GM12865 (cell line): ENCODE measurements at places on chromosomes 7 and 10.
A peak's percentile ranks its signal among the peaks of the same experiment; 100 is the strongest.

DNA sequence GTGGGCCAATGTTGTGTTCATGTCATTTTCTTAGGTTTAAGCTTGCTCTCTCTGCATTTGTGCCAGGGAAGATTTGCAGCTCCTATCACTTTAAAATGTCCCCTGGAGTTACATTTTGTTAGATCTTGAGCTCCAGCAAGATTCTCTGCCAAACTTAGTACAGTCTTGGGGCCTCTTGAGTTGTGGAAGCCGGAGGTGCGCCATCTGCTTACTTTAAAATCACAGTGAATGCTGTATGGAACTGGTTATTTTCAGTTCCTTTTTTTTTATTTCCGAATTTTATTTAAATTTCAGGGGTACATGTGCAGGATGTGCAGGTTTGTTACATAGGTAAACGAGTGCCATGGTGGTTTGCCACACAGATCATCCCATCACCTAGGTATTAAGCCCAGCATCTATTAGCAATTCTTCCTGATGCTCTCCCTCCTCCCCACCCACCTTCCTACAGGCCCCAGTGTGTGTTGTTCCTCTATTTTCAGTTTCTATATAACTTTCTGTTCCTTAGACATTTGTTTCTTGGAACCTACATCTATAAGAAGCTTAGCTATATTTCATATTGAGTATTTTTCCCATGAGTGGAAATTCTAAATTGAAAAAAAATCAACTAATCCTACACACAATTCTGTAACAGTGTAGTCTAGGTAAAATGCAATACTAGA lies 114.4 kb upstream of the CREB5 start:
- DNase-seq, result peak; percentile 29

GRCh38 chr7:122256046-122256445 lies 48.5 kb downstream of the FEZF1 start:
- DNase-seq, result no peak

DNA sequence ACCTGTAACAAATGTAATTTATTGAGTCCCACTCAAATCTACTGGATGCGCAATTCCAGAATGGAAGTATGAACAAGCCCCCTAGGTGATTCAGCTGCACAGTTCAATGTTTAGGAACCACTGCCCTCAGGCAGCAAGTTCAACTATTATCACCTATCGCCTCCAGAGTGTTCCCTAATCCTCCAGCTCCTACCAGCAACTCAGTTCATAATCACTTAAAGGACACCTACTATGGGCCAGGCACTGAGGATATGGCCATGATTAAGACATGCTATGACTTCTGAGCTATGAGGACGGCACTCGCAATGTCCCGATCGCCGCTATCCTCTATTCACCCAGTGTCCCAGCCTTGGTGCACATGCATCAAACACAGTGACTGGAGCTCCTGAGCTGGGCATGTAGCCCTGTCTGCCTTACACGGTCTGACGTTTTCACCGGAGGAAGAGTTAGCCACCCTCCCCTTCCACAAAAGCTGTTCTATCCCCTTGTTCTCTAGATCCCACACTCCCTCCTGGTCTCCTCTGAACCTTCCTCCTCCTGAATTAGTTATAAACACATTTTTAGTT lies 22.3 kb downstream of the RHEB start:
- DNase-seq, result no peak

GRCh38 chr10:102261196-102261595 lies 15.9 kb downstream of the GBF1 start:
- no peak for DNase-seq

DNA sequence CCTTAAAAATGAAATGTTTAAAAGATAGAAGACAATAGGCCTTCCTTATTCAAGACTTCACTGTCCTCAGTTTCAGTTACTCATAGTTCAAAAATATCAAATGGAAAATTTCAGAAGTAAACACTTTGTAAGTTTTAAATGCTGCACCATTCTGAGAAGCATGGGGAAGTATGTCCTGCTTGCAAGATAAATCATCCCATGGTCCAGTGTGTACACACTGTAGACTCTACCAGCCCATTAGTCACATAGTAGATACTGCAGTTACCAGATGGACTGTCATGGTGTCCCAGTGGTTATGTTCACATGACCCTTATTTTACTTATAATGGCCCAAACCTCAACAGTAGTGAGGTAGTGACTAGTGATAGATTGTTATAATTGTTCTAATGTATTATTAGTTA lies 69.5 kb downstream of the PTPN12 start:
- DNase-seq, result no peak

- DNase-seq, result no peak
Measured at GRCh38 chr10:92761571-92761970, 71.8 kb downstream of the HHEX start.

DNA sequence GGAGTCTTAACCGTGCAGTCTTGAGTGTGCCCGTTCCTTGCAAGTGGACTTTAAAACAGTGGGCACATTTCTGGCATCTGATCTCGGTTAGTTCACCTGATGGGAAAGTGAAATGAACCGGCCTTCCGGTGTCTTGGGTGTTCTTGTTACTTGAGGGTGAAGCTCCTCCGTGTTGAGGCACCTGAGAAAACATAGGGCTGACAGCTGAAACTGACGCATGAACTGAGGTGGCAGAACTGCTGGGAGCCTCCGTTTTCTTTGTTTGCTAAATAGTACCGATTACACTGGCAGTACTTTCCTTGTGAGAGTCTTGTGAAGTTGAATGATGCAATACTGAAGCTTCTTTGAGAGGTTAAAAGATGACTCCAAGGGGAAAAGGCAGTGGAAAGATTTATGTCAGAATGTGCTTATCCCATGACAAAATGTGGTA lies 62.8 kb upstream of the SAMD8 start:
- DNase-seq, result no peak

- DNase-seq, result no peak
Measured at GRCh38 chr7:110827287-110827855, 263.6 kb upstream of the LRRN3 start.

- DNase-seq, result no peak
Measured at GRCh38 chr10:79335470-79336235, 11.6 kb upstream of the PPIF start.

GRCh38 chr10:109174526-109174925 lies 748.8 kb downstream of the XPNPEP1 start:
- DNase-seq, result no peak

- DNase-seq, result peak; percentile 60
Measured at GRCh38 chr10:124745673-124746072, 1.5 kb upstream of the FAM53B start.

DNA sequence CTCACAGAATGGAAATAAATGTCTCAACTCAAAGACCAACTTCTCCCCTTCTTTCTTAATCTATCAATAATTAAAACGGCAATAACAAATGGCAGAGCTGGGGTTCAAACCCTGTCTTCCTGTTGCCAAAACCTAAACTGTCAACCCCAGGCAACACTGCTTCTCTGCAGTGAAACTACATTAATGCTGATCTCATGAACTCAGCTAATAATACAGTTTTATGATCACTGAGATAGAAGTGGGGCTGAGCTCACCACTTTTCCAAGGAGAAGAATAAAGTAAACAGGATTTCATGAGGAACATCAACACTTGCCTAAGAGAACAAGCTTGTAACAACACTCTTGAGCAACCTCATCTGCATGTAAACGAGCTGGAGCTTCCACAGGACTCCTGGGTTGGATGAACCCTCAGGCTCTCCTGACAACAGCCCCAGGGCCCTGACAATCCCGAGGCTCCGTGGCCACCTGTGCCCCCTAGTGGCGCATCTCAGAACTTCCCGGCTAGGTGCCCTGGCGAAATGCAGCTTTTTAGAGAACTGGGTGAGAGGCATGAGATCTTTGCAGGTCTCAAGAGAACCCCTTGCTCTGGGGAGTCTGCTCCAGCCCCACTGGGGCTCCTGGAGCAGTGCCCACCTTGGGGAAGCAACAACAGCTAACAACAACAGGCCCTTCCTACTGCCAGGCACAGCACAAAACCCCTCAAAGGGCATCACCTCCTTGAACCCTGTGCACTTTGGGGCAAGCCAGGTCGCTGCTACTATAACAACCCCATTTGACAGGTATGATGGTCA lies 169.3 kb downstream of the SH3PXD2A start:
- peak; percentile 71 for DNase-seq

- no peak for DNase-seq
Measured at GRCh38 chr7:68309806-68310205, 1288.5 kb upstream of the AUTS2 start.

- no peak for DNase-seq
Measured at GRCh38 chr7:12573885-12574284, 3.4 kb downstream of the SCIN start.

DNA sequence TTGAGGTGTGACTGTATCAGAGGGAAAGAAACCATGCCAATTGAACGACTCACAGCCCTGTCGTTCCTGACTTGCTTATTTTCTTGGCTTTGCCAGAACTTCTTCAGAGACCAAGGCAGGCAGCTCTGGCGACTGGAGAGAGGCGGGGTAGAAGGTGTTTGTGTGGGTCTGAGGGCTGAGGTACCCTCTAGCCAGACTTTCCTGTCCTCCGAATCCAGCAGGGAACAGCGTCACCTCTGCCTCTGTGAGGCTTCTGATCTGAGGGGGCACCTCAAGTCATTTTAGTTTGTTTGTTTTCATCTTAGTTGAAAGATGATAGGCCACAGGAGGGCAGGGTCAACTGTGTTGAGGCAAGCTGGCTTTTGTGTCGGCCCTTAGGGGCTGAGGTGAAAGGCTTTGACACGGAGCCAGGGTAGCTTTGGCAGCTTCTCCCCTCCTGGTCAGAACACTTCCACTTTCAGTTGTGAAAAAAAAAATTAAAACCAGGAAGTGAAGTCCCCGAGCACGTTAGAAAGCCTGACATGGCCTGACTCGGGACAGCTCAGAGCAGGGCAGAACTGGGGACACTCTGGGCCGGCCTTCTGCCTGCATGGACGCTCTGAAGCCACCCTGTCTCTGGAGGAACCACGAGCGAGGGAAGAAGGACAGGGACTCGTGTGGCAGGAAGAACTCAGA lies 1.9 kb downstream of the ACSL5 start:
- peak; percentile 87 for DNase-seq

- DNase-seq, result no peak
Measured at GRCh38 chr7:4700577-4701235, 18.6 kb downstream of the FOXK1 start.

DNA sequence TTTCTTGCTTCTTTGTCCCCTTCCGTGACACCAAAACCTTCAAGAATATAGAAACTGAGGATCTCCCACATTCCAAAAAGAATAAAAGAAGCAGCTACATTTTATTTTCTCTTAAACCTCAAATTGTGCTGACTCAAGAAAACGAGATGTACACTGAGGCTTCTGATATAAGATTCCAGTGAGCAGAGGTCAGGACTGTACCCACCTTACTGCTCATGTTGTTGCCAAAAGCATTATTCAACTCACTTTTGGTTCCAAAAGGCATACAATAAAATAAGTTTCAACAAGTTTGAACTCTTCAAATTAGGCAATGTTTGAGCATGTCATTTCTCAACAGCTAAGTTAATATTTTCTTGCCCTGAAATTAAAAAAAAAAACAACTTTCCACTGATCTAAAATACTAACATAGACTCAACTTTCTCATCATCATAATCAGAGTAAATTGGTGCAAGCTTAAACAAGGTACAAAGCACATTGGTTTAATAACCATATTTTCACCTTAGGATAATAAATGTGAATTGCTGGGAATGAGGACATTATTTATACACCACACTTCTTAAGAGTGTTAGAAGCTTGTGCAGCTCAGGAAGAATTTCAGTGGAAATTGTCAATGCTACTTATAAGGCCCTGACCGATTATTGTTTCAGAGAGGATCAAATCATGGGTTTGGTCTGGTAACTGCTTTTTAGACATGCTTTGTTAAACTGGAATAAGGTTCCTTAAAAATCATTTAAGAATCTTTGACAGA lies 629.0 kb upstream of the IGFBP3 start:
- DNase-seq, result no peak

DNA sequence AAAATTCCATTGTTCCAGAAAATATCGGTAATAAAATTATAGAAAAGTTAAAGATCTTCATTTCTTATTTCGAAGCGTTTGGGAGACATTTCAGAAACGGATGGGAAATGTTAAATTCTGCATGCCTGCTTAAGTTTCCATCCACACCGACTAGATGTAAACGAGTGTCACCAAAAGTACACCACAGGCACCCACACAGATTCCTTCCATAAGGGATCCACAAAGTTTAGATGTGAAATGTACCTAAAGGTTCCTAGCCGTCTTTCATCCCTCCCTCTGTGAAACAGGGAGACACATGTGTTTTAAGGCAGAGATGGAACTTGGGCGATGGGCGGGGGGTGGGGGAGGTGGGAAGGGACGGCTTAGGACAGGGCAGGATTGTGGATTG lies 621 bp upstream of the CAV1 start:
- DNase-seq, result no peak

DNA sequence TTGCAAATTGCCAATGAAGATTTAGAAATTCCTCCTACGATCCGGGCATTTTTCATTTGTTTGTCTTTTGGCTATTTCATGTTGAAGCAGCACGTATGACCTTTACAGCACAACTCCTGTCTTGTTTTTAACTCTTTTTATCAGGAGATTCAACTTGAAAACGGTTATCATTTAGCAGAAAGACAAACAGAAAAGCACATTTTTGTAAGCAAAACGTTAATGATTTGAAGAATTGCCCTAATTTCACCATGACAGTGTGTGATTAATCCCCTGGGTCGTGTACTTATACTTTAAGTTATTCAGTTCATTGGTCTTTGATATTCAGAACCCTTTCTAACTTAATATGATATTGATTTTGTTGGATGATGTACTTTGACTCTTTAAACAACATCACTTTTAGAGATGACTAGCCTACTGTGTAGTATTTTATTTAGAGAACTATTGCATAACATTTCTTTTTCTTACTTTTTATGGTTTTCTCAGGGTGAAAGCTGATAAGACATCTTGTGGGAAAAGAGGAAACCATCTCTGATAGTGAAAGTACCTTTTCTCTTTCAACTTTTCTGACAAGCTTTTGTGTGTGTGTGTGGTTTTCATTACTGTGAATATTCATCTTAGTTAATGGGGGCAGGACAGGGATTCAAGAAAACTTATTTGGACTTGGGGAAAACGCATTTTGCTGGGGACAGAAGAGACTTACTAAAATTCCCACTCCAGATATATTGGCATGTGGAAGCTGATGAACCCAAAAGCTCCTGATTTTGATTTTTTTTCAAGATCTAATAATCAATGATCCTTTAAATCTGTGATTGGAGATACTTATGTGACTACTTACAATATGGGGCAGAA lies 8.1 kb downstream of the HHEX start:
- DNase-seq, result peak; percentile 36

DNA sequence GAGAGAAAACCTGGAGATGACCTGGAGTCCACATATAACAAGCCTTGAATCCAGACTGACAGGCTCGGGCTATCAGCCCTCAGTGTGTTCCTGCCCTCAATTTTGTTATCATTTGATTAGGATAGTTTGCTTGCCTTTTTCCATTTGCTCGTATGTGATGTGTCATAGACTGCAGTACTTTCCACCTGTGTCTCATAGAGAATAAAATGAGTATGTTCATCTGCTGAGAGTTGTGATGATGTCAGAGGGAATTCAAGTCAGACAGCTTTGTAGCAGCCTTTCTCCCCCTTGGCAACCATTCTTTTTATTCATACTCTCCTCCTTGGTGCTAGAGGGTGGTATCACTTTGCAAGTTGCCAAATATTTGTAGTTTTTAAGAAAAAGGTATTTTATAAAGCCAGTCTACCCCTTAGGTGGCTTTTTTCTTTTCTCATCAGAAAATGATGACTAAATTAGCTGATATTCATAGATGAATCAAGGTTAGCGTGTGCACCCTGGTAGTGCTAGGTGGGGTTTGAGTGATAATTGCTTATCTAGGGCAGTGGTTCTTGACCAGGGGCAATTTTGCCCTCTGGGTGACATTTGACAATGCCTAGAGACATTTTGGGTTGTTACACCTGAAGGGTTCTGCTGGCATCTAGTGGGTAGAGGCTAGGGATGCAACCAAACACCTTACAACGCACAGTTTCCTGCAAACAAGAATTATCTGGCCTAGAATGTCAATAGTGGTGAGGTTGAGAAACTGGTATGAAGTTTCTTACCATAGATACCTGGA lies 5.4 kb downstream of the SGPL1 start:
- DNase-seq, result no peak
